Right cardiac atrium (tissue), 5 donors: ENCODE measurements at places on chromosomes 3 and 15. TPM values are rescaled to one million over a fixed set of nuclear protein-coding genes. Genes with fewer than 3 reads are reported as not detected.

DNA sequence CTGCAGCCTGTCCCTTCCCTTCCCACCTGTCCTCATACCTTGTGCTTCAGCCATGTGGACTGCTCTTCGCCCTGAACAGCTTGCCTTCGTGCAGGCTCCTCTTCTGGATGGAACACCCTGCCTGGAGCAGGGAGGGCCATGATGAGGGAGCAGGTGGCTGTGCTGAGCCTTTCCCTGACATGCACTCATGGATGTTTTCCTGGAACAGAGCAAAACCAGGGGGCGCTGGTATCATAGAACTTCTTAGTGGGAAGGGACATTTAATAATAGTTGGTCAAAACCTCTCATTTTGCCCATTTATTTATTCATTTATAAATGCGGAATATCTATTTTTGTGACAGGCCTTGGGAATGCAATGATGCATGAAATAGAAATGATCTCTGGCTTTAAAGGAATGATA, 149.3 kb downstream of the CACNA1D start:
- no peak for DNase-seq

The SLC24A5 gene
- total RNA-seq = not detected

DNA sequence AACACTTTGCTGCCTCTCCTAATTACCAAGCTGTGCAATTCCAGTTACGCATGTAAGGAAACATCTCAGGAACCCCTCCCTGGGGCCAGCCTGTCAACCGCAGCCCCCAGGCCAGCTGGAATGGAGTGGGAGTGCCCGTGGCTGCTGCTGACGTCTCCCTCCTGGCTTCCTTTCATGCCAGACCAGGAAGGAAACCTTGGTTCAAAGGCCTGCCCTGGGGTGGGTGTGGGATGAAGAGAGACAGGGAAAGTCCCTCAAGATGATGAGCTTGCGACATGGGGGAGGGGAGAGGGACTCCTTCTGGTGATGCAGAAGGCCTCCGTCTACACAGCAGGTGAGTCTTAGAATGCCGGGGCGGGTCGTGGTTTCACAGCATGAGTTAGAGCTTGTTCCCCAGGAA, 11.4 kb upstream of the CYP11A1 start:
- DNase-seq = no peak

The PRKAR2A gene
- 43.2 TPM for total RNA-seq

GRCh38 chr3:20396335-20396734, 210.3 kb upstream of the SGO1 start:
- DNase-seq = no peak

DNA sequence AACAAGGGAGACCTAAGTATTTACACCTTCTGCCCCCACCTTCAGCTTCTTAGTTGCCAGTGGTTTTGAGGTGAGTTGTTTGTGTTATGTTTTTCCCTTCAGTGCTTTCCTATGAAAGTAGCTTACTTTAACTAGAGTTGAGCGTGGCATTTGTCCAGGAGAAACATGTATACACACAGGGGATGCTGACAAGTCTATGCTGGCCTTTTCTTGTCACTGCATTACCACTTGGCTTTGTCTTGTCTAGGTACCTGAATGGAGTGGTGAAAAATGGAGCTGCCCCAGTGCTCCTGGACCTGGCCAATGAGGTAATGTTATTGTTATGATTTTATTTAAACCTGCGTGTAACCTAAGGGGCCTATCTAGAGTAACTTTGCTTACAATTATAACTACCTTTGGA, 74.4 kb downstream of the CDIN1 start:
- DNase-seq = no peak

- no peak for DNase-seq
Measured at GRCh38 chr3:157531301-157531660, 28.1 kb upstream of the VEPH1 start.

The MITF gene
- 48.3 TPM for total RNA-seq

The ZKSCAN7 gene
- 3.1 TPM for total RNA-seq

DNA sequence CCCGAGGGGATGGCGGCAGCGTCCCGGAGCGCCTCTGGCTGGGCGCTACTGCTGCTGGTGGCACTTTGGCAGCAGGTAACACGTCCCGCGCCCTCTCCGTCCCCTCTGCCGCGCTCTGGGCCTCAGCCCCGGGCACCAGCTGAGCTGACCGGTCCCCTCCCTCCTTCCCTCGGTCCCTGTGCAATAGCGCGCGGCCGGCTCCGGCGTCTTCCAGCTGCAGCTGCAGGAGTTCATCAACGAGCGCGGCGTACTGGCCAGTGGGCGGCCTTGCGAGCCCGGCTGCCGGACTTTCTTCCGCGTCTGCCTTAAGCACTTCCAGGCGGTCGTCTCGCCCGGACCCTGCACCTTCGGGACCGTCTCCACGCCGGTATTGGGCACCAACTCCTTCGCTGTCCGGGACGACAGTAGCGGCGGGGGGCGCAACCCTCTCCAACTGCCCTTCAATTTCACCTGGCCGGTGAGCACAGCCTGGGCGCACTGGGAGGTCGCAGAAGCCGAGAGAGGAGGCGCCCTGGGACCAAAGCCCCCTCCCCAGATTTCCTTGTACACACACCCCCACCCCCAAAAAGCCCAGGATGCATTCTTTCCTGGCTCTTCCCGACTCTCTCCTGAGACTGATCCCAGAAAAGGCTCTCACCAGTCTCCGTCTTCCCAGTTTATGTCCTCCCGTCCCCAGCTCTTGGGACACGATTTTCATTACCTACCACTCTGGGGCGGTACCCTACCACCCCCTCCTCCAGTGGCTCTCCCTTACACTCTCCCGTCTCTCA, 705 bp downstream of the DLL4 start:
- peak; percentile 82 for DNase-seq

- DNase-seq = peak; percentile 38
Measured at GRCh38 chr3:151445273-151446001, 15.4 kb downstream of the IGSF10 start.

DNA sequence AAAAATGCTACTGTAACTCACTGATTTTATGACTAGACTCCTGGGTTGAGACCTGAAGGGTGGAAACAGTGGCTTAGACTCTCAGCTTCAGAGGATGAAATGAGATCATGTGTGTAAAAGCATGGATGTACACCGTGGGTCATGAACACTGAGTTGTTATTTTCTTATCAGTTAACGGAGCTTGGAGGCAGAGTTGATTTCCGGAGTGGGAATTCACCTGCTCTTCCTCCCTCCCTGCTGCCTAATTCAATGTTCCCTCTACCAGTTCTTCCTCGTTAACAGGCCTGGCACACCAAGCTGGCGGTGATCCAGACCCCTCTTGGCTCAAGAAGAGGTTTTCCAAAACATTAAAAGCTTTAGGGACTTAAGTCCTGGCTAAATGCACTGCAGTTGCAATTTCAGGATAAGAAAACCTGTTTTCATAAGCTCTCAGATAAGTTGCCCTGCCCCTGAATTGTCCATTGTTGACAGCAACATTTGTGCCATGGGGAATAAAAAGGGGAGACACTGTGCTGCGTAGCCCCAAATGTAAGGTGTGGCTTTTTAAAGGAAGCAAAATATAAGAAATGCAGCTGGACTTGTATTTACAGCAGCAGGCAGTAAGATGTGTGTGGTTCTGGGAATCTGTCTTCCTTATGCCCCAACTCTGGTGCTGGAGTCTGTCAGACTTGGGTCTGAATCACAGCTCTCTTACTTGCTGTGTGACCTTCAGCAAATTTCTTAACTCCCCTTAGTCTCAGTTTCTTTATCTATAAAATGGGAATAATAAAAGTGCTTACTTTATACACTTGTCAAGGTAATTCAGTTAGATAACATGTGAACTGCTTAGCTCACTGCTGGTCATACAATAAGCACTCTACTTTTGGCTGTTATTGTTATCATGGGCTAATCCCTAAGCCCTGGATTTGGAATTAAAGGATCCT, 9.9 kb downstream of the PDIA5 start:
- peak; percentile 88 for DNase-seq

The COL8A1 gene
- total RNA-seq = 57.5 TPM

GRCh38 chr3:169161011-169161410, 502.5 kb downstream of the MECOM start:
- no peak for DNase-seq

DNA sequence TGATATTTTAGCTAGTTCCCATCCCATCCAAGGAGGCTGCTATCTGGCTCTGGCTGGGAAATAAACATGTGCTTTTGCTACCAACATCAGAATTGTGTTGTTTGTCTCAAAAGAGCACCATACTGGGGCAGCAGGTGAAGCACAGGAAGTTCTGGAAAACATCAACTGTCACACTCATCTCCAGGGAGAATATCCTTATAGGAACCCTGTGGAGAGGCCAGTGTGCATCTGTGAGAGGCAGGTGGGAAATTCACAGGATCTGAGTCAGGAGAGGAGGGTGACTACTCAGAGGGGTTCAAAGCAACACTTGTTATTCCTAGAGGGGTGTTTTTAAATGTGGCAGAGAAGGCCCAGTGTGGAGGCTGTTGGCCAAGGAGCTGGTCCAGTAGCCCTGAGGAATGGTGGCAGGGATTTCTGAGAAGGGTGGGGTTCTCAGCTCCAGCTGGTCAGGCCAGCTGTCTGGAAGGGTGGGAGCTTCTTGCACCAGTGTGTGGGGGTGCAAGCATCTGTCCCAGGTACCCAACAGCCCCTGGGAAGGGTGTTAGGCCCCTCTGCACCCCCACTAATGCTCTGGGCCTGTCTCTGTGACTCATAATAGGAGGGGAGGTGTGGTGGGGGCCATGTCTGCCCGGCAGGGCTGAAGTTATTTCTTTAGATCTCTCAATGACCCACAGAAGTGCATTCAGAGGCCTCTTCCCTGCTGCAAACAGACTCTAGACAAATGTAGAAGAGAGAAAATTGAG, 28.7 kb downstream of the RPSA start:
- DNase-seq = no peak

- DNase-seq = peak; percentile 65
Measured at GRCh38 chr15:57609805-57610529, 18.3 kb downstream of the MYZAP start.

The LIPH gene
- 0.62 TPM for total RNA-seq

The IGF2BP2 gene
- 16.9 TPM for total RNA-seq

DNA sequence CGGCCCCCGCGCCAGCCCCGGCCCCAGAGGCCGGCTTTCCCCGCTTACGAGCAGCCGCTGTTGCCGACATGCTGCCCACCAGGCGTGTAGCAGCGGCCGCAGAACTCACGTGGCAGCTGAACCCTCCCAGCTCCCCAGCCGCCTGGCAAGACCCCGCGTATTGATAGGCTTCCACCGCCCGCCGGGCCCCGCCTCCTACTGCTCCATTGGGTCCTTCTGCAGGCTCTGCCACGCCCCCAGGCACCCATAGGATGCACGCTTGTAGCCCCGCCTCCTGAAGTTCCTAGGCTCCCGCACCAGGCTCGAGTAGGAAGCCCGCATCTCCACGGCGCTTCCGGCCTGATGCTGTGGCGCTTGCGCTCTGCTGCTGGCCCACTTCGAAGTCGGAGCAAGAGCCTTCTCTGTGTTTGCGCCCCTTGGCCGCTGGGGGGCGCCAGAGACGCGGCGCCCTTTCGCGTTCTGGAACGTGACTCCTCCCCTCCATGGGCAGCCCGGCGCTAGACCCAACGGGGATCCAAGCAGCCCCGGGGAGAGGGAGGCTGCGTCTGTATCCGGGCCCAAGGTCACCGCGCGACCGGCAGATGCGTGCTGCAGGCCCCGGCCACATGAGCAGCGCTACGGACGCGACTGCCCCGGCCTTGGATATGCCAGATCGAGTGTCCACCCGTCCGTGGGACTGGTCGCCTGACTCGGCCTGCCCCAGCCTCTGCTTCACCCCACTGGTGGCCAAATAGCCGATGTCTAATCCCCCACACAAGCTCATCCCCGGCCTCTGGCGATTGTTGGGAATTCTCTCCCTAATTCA, at the start of the genes PARP3 and RRP9:
Gene PARP3 (plus strand): TSS at position 566 of the 805 bp plus-strand sequence. CDS start 993 bp downstream, outside the sequence.
Gene RRP9 (minus strand): TSS at position 107 of the 805 bp plus-strand sequence. CDS start 37 bp downstream, at position 70.
- peak; percentile 100 for DNase-seq

The DAZL gene
- not detected for total RNA-seq

The SHC4 gene
- 6.6 TPM for total RNA-seq

The BSN gene
- 0.25 TPM for total RNA-seq

DNA sequence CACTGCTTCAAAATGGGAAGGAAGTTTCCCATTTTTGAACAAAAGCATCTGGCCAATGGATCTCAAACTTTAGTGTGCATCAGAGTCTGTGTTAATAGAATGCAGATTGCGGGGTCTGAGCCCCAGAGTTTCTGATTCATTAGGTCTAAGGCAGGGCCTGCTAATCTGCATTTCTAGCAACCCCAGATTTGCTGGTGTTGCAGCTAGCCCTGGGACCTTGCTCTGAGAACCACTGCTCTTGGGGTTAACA, 30.7 kb upstream of the USP3 start:
- DNase-seq = no peak

DNA sequence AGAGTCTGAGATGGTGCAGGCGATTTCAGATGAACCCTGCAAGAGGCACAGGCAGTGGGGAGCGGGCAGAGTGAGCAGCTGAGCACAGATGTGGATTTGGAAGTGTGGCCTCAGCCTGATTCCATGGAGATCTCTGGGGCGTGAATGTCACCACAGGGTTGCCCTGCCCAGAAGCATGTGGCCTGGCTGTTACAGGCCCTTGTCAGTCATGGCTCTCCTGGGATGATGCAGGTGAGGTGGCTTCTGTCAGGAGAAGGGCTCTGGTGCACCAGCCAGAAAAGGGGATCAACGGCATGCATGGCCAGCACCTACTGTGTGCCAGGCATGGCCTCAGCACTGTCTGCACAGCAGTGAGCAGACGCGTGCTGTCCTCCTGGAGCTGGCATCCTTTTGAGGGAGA, 11.9 kb downstream of the HDAC11 start:
- DNase-seq = no peak

DNA sequence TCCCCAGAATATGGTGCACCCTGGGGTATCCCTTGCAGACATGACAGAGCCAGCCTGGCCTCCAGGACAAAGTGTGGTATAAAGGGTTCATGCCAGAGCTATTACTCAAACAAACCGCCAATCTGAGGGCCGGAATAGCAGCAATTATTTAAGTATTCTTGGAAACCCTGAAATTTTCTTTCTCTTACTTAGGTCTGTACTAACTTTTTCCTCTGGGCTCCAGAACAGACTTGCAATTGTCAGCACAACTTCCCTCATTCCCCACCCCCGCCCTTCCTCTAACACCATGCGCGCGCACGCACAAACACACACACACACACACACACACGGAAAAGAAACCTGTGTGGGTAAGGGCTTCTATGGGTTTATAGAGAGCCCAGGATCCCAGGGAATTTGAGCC, 56.3 kb downstream of the ISG20 start:
- no peak for DNase-seq

- DNase-seq = no peak
Measured at GRCh38 chr3:119156868-119157267, 10.9 kb downstream of the TEX55 start.

- DNase-seq = no peak
Measured at GRCh38 chr3:49238274-49239127, 38.5 kb downstream of the C3orf62 start.

The TTLL13 gene
- 0.54 TPM for total RNA-seq

The OXTR gene
- total RNA-seq = 0.39 TPM

The SLC7A14 gene
- not detected for total RNA-seq

The KCTD6 gene
- 8.4 TPM for total RNA-seq

GRCh38 chr3:119616056-119616455, 18.4 kb downstream of the PLA1A start:
- no peak for DNase-seq

The LINS1 gene
- 11.7 TPM for total RNA-seq

DNA sequence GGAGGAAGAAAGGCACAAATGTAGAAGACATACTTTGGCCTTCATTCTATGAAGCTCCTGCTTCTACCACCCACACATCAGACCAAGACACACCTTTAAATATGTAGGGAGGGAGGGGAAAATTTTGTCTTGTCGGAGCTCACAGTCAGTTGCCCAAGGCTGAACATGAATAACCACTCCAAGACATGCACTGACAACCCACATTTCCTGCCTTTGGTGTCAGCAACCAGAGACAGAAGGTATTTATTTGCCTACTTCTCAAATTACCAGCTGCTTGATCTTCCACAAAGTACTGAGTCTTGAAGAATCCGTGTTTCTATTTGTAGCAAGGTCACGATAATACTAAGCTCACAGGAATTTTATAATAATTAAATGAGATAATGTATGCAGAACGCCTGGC, 169.7 kb downstream of the KCNMB2 start:
- DNase-seq = no peak

- DNase-seq = no peak
Measured at GRCh38 chr15:57218826-57219576, 157.3 kb upstream of the CGNL1 start.
